CD4-positive, alpha-beta T cell treated with Interleukin-12 subunit alpha and Interleukin-12 subunit beta, for 1 hour (primary cell): ENCODE measurements at places on chromosomes 13 and 19.
A peak's percentile ranks its signal among the peaks of the same experiment; 100 is the strongest.

GRCh38 chr13:28566283-28566682, 71.4 kb upstream of the FLT1 start:
- DNase-seq, result no peak

- no peak for DNase-seq
Measured at GRCh38 chr13:41200126-41200525, 5.8 kb upstream of the KBTBD7 start.

DNA sequence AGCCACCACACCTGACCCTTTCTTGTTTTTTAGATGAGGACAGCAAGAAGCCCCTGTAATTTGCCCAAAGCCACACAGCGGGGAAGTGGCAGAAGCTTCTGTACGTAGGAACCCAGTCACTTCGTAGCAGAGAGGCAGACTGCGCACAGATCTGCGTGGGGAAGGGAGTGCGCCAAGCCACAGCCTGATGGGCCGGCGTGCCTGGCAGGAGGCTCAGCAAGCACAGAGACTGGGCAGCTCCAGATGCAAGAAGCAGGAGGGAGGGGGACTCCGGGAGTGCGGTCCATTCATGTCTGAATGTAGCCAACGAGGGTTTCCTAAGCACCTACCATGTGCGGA, 347 bp upstream of the TJP3 start:
- no peak for DNase-seq

GRCh38 chr19:46014941-46015686, 7.7 kb downstream of the PGLYRP1 start:
- DNase-seq, result peak; percentile 72

- DNase-seq, result peak; percentile 46
Measured at GRCh38 chr13:23899555-23899954, 2.3 kb upstream of the C1QTNF9B start.

- DNase-seq, result no peak
Measured at GRCh38 chr19:3350014-3350663, 16.2 kb upstream of the NFIC start.

- DNase-seq, result peak; percentile 94
Measured at GRCh38 chr19:53868892-53869804, 1.5 kb downstream of the MYADM start.

- no peak for DNase-seq
Measured at GRCh38 chr13:109146912-109147647, 517.7 kb downstream of the MYO16 start.

DNA sequence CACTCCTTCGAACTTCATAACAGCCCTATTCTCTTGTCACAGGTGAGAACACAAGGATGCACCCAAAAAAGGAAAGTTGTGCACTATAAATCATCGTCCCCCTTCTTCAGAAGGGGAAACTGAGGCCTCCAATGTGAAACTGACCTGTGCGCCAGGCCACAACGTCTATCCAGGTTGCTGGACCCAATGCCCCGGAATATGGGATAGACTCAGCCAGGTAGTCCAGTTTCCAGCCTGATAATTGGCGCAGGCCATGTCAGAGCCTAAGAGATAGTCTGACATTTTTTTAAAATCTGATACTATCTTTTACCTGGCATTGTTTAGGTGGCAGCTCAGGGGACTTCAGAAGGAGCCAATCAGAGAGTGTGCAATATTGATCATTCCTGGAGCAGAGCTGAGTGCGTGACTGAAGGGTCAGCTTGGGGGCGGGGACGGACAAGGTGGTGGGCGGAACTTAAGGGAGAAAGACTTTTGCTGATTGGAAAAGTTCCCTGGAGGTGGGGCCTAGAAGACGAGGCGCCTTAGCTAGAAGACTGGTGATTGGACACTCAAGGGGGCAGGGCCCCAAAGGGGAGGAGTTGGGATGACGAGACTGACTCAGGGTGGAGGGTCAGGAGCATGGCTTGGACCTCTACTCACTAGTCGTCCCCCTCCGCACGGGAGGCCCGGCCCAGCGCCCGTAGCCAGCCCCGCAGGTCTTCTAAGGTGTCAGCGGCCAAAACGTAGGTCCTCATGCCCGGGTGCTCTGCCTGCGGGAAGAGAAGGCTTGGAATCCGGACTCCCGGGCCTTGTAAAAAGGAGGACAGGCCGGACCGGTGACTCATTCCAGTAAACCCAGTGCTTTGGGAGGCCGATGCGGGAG, 8.5 kb downstream of the PLEKHA4 start:
- DNase-seq, result peak; percentile 30

DNA sequence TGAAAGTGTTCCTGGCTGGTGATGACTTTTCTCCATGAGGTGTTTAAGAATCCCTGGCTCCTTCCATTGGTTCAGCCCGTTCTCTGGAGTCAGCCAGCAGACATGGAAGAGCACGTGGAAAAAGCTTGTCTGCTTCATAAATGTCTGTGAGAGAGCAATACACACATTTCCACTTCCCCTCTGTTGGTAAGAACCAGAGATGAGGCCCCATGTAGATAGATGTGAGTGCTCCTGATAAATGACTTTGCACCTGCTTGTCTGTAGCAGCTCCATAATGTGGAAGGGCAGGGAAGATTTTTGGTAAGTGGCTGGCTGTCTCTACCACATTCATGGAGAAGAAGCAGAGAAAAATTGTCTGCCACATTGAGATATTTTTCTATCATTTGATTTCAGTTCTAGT, 325.8 kb downstream of the LMO7 start:
- no peak for DNase-seq

GRCh38 chr13:36806102-36806501, 12.9 kb upstream of the RFXAP start:
- no peak for DNase-seq

- no peak for DNase-seq
Measured at GRCh38 chr19:17195106-17195505, 20.1 kb upstream of the USE1 start.

DNA sequence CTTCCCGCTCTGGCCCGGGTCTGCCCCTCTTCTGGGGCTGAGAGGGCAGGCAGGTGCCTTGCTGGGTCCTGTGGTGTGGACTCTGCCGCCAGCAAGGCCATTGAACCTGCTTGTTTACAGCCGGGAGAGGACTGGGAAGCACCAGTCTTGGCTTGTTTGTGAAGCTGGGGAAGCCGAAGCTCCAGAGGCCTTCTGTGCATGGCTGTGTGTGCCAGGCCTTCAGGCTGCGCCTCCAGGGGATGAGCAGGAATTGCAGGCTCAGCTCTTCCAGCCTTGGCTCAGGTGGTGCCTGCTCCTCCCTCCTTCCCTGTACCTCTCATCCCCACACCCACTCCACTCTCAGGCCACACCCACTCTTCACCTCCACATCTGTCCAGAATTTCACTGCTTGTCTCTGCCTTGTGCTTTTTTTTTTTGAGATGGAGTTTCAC, 17.5 kb downstream of the NDUFB7 start:
- no peak for DNase-seq

DNA sequence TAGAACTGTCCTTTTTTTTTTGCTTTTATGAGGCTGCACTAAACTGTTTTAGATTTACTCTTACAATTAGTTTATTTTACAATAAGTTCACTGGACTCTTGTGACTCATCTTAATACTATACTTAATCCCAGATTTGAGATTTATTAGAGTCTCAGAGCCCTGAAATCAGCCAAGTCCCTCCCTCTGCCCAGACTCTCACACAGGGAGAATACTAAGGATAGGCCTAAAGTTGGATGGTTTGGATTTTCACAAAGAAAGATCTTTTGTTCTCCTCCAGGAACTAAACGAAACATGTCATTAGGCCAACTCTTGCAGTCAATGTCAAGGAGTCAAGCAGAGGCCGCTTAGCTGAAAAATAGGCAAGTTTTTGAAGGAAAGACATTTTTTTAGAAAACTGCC, 42.7 kb upstream of the MIR17HG start:
- no peak for DNase-seq

- no peak for DNase-seq
Measured at GRCh38 chr19:16285769-16286498, 38.7 kb upstream of the KLF2 start.

DNA sequence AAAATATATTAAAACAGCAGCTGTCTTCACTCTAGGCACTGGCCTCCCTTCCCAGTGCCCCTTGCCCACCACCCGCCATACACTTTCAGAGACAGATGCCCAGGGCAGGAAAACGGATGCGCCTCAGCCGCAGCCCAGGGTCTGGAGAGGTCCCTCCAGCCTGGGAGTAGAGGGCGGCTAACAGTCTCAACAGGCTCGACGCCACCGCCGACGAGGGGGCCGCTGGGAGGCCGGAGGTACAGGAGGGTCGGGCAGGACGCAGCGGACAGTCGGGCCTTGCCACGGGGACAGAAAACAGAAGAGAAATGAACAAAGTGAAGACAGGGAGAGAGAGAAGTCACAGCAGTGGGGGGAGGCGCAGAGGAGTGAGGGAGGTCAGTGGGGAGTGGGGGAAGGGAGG, 27.1 kb downstream of the C19orf47 start:
- no peak for DNase-seq

- DNase-seq, result peak; percentile 2
Measured at GRCh38 chr13:59906413-59907049, 257.2 kb downstream of the DIAPH3 start.

GRCh38 chr19:57771417-57771816, 1.9 kb downstream of the ZNF586 start:
- DNase-seq, result no peak

- no peak for DNase-seq
Measured at GRCh38 chr13:102977471-102977870, 88.7 kb downstream of the SLC10A2 start.

- no peak for DNase-seq
Measured at GRCh38 chr13:50286324-50286723, 271.1 kb downstream of the KCNRG start.

DNA sequence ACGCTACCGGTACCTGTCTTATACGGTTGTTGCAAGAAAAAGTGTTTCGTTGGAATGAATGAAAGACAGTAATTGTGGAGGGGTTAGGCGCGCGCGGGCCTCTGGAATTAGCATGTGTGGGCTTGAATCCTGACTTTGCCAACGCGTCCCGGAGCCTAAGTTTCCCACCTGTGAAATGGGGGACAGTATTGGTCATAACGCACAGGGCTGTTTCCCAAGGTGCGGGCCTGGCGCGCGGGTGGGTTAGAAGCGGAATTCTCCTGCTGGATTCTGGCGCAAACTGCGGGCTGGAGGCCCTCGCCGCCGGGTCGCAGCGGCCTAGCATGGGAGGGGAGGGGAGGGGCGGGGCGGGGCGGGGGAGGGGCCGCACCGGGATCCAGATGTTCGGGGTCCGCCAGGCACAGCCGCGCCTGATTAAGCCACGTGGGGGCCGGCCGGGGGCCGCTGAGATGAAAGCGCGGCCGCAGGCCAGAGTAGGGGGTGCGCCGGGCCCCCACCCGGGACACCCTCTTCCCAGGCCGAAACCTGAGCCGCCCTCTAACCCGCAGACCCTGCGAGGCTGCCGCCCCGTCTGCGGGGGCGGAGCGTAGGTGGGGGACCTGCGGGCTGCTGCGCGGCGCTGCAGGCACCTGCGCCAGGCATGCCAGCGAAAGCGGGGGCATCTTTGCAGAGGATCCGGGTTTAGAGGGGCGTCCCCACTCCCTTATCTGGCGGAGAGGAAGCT, 1.2 kb upstream of the TMEM59L start:
- DNase-seq, result no peak

DNA sequence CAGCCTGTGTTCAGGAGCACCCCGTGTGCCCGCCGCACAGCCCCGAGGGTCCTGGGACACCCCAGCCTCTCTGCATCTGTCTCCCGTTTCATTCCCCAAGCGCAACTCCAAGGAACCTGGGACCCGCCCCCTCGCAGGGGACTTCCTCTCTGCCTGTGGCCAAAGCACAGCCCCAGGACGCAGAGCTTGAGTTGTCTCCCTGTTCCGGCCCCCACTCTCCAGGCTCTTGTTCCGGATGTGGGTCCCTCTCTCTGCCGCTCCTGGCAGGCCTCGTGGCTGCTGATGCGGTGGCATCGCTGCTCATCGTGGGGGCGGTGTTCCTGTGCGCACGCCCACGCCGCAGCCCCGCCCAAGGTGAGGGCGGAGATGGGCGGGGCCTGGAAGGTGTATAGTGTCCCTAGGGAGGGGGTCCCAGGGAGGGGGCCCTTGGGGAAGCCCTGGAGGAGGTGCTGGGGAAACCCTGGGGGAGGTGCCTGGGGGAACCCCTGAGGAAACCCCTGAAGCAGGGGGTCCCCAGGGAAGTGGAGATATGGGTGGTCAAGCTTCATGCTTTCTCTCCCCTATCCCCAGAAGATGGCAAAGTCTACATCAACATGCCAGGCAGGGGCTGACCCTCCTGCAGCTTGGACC, 1.3 kb downstream of the HCST start:
- peak; percentile 93 for DNase-seq

GRCh38 chr19:1112268-1113029, 8.7 kb downstream of the GPX4 start:
- no peak for DNase-seq

GRCh38 chr19:31803835-31804446, 454.7 kb upstream of the TSHZ3 start:
- no peak for DNase-seq

- no peak for DNase-seq
Measured at GRCh38 chr19:39434123-39435076, 1.3 kb downstream of the RPS16 start.

- peak; percentile 11 for DNase-seq
Measured at GRCh38 chr13:26017196-26017921, 34.5 kb downstream of the SHISA2 start.

DNA sequence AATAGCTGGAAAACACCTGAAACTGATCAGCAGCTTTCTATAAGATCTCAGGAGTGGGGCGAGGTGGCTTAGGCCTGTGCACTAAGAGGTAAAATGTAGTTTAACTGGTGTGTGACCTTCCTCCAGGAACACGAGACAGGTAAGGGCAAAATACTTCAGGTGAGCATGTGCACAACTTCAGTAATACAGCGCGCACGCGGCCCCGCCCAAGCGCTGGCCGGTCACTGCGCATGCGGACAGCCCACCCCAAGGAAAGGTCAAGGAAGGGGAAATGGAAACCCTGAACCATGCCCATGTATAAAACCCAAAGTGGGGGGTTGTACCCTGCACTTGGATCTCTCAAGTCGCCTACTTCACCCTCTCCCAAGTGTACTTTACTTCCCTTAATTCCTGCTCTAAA, 49.4 kb upstream of the ARHGEF7 start:
- no peak for DNase-seq

- DNase-seq, result no peak
Measured at GRCh38 chr13:99074693-99075092, 96.8 kb upstream of the DOCK9 start.

DNA sequence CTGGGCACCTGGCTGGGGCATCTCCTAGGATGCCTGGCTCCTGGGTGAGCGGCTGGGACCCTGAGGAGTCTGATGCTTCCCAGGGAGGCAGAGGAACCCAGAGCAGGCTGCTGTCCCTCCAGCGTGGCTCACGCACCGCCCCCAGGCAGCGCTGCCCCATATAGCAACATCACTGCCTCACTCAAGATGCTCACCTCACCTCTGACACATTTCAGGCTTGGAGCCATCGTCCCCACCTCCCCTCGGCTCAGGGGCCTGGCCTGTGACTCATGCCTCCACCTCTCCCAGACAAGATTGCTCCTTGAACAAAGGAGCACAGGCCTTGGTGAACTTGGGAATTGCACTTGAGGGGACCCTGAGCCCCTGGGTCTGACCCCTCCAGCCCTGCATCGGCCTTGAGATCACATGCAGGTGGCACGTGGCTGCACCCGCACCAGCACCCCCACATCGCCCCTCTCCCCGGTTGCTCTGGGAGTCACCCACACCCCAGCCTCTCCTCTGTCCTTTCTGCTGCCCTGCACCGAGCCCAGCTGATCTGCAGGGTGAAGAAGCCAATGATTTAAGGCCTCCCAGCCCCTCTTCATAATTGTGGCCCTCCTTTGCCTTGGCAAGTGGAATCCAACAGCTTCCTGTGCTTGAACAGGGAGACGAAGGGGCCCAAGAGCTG, 11.2 kb downstream of the CEBPA start:
- no peak for DNase-seq

GRCh38 chr19:56840451-56841192, at the start of the genes PEG3 and ZIM2:
PEG3 (minus strand) TSS chr19:56840726; CDS start chr19:56824655, 16,071 bp downstream.
ZIM2 (minus strand) TSS chr19:56840726; CDS start chr19:56824277, 16,449 bp downstream.
- DNase-seq, result no peak

- no peak for DNase-seq
Measured at GRCh38 chr13:83995930-83996329, 113.7 kb upstream of the SLITRK1 start.

- no peak for DNase-seq
Measured at GRCh38 chr19:44876930-44877535, 14.0 kb upstream of the TOMM40 start.
